ENCODE measurements at places on chromosomes 1 and 21.
A peak's percentile ranks its signal among the peaks of the same experiment; 100 is the strongest.

- no peak for DNase-seq
Measured at GRCh38 chr1:230139741-230140140, 72.7 kb downstream of the GALNT2 start.

- DNase-seq, result peak; percentile 31
Measured at GRCh38 chr1:93346421-93346993, 800 bp downstream of the DR1 start.

GRCh38 chr1:61457526-61458040 lies 267.4 kb downstream of the TM2D1 start:
- no peak for DNase-seq

DNA sequence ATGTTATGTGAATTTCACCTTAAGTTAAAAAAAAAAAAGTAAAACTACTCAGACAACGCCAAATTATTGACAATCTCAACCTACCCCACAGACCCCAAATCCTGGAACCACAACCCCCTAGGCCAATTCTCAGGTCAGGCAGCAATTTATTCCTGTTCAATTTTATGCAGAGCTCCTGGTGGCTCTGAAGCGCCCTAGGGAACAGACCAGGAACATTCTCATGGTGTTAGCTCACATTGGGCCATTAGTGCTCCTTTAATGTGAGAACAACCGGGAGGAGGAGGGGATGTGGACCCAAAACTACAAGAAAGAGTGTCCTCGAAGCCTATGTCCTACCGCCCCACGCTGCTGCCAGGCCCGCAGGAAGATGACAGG lies 403 bp upstream of the PSEN2 start:
- DNase-seq, result peak; percentile 3

DNA sequence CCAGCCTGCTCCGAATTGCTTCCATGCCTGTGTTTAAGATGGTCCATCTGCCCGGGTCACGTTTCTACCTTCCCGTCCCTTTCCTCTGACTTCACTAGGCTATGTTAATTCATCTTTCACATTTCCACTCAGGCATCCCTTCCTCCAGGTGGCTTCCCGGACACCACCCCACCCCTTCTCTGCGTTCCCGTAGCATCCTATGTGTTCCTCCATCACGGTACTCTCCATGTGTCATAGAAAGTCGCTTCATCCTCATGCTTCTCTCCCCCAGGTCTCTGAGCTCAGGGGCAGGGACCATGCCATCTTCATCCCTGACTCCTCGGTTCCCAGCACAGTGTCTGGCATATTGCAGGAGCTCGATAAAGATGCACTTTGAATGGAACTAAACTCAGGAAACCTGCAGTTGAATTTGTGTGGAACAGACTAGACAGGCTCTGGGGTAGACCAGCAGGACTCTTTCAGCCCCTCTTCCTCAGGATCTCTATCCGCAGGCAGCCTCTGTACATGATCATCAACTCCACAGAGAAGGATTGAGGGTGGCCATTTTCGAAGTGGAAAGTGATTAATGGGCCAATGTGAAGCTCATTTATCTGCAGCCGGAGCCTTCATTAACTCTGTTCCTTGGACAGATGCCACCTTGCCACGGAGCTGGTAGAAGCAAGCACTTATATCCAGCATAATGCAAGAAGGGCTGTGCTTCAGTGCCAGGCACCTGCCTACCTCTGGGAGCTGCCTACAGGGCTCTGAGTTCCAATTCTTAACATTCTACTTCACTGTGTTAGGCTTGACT lies 9.1 kb downstream of the C1orf226 start:
- DNase-seq, result no peak

GRCh38 chr1:225422031-225422605 lies 5.7 kb downstream of the LBR start:
- DNase-seq, result no peak

DNA sequence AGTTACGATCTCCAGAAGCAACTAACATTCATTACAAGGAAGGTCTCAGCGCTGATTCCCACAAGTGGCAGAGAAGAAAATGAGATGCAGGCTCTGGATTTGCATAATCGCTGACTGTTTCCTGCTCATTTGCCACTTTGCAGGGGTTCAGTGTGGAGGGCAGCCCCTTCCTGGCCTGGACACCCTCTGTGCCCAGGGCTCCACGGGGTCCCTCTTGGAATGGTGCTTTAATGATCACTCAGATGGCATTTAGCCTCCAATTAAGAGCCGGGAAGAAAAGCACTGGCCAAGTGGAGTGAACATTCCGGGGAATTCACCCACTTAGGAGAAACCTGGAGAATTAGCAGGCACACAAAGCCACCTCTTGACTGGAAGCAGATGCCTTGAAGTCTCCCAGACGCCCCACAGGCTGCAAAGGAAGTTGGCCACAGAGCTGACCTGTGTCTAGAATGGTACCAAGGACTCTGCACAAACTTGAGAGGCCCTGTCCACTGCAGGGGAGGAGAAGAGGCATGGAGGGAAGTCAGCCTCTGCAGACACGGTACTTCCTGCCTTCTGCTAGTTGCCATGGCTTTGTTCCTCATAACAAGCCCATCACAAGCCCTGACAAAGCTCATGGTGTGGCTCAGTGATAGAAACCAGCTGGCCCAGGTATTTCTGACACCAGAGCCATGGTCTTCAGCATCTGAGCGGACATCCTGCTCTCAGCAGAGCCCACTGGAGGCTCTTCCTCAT lies 157.2 kb downstream of the KAZN start:
- DNase-seq, result no peak

GRCh38 chr1:205441716-205442050 lies 14.2 kb downstream of the BLACAT1 start:
- no peak for DNase-seq

DNA sequence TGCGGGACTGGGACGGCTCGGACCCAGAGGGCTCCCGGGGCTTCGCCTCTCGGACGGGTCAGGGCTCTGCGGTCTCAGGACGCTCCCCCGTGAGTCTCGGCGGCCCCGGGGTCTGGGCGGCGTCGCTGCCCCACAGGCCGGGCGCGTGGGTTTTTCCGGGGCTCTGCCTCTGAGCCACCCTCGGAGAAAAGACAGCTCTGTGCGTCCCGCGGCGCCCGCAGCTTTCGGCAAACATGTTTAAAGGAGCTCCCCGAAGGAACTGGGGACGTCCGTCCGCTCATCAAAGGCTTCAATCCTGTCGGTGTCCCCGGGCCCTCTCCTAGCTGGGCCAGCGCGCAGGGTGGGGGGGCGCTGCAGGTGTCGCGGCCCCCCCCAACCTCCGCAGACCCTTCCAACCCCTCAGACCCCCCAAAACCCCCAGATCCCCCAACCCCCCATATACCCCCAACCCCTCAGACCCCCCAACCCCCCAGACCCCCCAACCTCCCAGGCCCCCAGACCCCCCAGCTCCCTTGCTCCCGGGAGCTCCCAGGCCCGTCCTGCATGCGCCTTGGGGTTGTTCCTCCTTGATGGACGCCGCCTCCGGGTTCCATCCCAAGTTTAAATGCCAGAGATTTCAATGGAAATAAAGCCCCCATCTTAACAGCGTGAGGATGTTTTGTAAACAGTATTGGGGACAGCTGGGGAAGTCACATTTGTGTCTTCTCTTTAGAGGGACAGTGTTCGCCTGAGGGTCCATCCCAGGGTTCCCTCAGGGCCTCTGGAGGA lies 996 bp upstream of the C1orf159 start:
- DNase-seq, result no peak

GRCh38 chr1:184270556-184270955 lies 116.3 kb upstream of the C1orf21 start:
- DNase-seq, result peak; percentile 47

- DNase-seq, result no peak
Measured at GRCh38 chr1:154499446-154499845, 2.6 kb upstream of the TDRD10 start.

All from amniotic epithelial cell (primary cell).